ENCODE measurements at places on chromosomes 16 and 17. TPM values are rescaled to one million over a fixed set of nuclear protein-coding genes. Genes with fewer than 3 reads are reported as not detected.

MAP2K6 gene
- total RNA-seq = 30.5 TPM

CDH5 gene
- total RNA-seq = 1,308 TPM

PSMB3 gene
- 175 TPM for total RNA-seq

- no peak for DNase-seq
Measured at GRCh38 chr16:57411362-57411976, 6.9 kb downstream of the CCL17 start.

KATNB1 gene
- 29.2 TPM for total RNA-seq

- no peak for DNase-seq
Measured at GRCh38 chr16:12210258-12210880, 233.8 kb downstream of the SNX29 start.

GRCh38 chr16:83837566-83837965, 29.8 kb downstream of the HSBP1 start:
- no peak for DNase-seq

DNA sequence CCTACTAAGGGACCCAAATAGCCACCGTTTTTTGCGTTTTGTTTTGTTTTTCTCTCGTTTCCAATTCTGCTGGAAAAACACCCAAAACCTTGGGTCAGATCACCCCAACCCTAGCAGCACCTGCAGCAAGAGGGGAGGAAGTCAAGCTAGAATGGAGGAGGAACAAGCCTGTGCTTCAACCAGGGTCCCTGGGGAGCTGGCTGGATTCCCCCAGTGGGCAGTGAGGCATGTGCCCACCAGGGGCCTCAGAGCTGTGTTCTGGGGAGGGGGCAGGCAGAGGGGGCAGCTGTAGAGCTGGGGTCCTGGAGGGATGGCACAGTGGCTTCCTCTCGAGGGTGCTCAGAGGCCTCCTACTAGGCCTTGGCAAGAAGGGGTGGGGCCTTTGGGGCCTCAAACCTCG, 6.5 kb downstream of the CD79B start:
- DNase-seq = no peak

GRCh38 chr16:87169509-87169995, 147.6 kb downstream of the C16orf95 start:
- DNase-seq = no peak

TBC1D10B gene
- 62.4 TPM for total RNA-seq

ADAM11 gene
- 0.62 TPM for total RNA-seq

DNA sequence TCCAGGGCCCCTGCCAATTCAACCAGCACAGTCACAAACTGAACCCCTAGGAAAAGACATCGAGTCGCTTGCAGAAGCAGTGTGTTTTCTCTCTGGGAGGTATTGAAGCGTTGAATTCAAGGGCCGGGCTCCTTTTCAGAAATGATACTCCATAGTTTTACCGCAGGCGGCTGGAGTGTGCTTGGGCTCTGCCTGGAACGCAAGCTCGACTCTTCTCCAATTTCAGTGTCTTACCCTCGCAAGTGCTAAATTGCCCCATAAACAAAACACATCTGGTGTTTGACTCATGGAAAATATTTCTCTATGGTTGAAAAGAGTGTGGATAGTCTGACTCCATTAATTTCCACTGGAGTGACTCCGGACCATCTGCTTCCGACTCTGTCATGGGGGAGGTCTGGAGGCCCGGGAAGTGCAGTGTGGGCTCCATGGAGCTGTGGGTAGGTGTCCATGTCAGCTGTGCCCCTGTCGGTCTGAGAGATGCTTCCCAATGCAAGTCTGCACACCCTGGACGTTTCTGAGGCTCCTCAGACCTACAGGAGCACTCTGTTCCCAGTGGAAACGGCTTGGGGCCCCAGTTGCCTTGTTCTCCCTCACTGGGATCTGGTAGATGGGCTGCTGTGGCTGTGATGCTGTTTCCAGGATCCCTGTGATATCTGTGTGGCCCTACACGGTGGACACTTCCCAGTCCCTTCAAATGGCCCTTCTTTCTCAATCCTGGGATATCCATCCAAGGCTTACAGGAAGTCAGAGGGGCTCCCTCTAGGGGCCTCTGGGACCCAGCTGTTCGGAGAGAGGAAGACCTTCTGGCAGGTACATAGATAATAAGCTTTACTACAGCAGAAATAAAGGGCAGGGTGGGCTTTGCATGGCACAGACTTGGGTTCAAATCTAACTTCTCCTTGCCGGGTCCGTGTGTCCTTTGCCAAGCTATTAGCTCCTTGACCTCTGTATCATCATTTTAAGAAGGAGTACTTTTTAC, 119.8 kb upstream of the CDH13 start:
- no peak for DNase-seq

ZNF750 gene
- total RNA-seq = 0.31 TPM

DNA sequence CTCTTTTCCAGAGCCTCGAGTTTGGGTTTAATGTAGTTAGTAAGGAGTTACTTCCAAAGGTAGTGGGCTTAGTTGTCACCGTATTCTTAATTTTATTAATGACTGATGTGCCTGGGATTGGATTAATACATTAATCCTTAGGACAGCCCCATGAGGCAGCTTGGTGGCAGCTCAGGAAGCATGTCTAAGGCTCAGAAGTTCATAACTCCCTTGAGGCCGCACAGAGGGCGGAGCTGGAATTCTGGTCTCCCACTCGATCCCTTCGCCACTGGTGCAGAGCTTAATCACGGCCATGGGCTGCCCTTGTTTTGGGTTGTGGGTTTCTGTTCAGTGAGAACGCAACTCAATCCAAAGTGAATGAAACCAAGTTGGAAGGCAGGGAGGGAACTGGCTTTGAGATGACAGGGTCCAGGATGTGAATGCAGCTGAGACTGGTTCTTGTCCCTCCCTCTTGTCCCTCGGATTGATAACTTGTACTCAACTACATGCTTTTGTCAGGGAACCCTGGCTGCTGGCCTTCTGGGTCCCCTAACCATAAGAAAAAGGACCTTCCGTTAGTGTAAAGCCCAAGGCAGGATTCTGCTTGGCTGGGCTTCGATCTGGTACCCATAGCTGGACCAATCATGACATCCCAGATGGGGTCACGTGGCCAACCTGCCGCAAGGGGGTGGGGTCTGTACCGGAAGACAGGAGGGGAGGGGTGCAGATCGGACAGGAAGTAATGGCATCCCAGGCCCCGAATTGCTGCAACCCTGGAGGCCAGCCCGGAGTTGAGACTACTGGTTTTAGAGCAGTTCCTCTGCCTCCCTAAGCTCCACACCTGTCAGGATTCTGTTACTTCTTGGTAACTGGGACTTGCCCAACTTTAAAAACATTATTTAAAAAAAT, 45.4 kb downstream of the SNX20 start:
- no peak for DNase-seq

DNA sequence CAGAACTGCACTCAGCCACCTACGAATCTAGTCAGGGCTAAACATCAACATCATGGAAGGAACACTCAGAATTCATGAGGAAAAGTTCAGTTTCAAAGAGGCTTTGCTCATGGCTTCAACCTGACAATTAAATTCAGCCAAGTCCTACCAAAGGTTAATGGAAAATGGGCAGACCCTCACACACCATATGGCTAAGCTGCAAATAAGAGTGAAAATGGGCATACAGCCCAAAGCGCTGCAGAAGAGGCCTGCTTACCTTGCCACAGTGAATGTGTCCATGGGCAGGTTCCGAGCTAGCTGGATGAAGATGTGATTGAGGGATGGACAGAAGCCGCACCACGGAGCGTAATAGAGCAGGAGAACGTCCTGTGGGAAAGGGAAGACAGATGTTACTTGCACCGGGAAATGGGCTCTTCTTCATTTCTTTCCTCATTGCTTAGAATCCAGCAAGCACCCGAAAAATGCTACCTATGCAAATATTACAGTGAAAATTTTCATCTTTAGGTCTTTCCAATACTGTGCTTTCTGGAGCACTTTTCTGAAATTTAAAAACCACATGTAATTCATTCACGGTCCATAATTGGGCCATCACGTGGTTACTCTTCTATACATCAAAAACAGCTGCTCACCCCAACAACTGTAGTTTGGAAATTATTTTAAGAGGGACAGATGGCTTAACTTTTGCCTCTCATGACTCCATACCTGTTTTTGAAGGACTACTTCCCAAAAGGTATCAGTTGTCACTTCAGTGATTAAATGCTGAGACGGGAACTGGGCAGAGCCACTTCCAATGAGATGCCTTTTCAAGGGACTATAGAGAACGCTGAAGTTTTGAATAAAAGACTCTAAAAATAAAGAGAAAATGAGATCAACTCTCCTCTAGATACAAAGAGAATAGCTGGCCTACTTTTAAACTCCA, 19.6 kb downstream of the SNN start:
- no peak for DNase-seq

- no peak for DNase-seq
Measured at GRCh38 chr16:63890081-63890480, 1231.8 kb downstream of the CDH11 start.

TERB1 gene
- total RNA-seq = 0.10 TPM

GRCh38 chr16:71214746-71215381, 15.7 kb downstream of the HYDIN start:
- DNase-seq = no peak

DNA sequence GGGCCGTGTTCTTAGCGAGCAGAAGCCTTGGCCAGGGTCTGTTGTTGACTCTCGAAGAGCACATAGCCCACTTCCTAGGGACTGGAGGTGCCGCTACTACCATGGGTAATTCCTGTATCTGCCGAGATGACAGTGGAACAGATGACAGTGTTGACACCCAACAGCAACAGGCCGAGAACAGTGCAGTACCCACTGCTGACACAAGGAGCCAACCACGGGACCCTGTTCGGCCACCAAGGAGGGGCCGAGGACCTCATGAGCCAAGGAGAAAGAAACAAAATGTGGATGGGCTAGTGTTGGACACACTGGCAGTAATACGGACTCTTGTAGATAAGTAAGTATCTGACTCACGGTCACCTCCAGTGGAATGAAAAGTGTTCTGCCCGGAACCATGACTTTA, 18.5 kb downstream of the RSPRY1 start:
- peak; percentile 9 for DNase-seq

GRCh38 chr17:65975878-65976277, 216.1 kb downstream of the CEP112 start:
- DNase-seq = no peak

LRRC46 gene
- 1.0 TPM for total RNA-seq

- no peak for DNase-seq
Measured at GRCh38 chr16:47939680-47940079, 216.1 kb downstream of the ABCC12 start.

GRCh38 chr17:11551442-11551841, 46.8 kb upstream of the DNAH9 start:
- no peak for DNase-seq

DNA sequence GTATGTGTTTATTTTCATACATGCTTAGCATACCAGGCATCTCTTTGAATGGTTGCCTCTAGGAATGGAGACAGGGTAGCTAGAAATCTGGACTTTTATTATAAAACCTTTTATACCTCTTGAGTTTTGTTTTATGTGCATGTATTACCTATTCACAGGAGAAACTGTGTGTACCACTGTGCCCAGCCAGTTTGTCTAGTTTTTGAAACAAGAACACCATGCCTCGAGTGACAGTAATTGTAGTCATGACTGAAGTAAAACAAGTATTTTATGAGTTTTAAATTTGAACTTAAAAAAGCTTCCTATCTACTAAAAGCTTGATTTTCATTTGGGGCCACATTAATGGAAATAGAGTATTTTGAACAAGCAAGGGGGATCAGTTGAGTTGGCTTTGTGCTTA, 57.4 kb downstream of the SNTB2 start:
- no peak for DNase-seq

- no peak for DNase-seq
Measured at GRCh38 chr16:56947604-56947995, 14.2 kb upstream of the CETP start.

DPEP1 gene
- 118 TPM for total RNA-seq
